ENCODE measurements at places on chromosomes 5 and 9.

DNA sequence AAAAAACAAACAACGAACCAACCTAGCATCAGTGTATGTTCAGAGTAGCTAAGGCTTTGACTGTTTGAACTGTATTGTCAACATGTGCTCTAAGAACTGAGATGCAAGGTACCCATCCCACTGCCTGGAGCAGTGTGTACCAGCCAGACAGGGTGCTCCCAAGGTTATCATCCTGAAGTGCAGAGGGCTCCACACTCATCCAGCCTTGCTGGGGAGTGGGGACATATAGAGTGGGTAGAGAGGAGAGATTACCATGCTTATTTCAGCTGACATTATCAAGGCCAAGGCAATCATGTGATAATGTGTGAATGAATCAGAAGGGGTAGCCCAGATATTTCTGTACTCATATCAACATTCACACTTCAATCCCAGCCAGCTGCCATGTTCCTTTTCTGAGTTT lies 68.7 kb upstream of the ZNF622 start:
- DNase-seq = no peak

- no peak for DNase-seq
These were observed 95.1 kb downstream of the HRH2 start for GRCh38 chr5:175752826-175753535.

DNA sequence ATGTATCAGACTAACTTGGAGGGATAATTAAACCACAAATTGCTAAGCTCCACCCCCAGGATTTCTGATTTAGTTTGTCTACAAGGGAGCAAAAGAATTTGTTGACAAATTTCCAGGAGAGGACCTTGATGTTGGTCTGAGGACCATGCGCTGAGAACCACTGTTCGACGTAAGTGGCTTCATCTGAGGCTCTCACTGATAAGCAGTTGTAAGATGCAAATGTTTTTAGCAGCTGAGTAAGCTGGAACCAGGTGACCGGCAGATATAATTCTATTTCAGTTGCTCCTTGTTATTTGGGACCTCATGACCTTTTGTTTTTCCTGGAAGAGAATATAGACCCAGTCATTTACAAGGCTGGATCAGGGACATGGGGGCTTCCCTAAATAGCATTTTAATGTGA lies 14.1 kb upstream of the SPINK1 start:
- no peak for DNase-seq

DNA sequence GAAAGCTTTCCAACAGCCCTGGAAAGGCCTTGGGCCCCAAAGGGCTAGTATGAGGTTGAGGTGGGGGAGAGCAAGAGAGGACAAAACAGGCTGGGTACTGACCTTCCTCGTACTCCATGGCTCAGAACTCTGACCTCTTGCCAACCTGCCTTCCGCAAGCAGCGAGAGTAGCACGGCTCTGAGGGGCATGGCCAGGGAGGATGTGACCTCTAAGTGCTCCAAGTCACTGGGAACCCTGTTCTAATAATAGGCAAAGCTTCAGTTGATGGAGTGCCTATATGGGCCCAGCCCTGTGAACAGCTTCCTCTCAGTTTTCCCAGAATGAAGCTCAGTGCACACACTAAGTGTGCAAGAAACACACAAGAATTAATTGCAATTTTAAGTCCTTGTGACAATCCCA lies 127.6 kb upstream of the GABRP start:
- no peak for DNase-seq

- DNase-seq = no peak
These were observed 143.0 kb downstream of the GPBP1 start for GRCh38 chr5:57316798-57317327.

GRCh38 chr9:124266139-124266825 lies 8.5 kb downstream of the NEK6 start:
- DNase-seq = no peak

GRCh38 chr9:69325409-69326212 lies 596 bp downstream of the ENTREP1 start:
- no peak for DNase-seq

DNA sequence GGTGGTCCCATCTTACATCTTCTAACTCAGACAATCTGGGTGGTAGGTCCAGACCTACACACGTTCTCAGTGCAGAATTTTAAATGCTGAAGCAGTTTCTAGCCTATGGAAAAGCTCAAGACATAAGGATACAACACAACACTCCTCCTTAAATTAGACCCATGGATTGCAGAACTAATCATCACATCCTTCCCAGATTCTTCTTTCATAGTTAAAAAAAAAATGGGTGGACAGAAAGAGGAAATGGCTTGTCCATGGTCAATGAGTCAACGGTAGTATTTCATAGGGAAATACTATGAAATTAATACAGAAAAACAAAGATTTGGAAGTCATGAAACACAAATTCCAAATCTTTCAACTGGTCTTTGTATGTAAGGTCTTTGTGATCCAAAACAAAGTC lies 106.9 kb downstream of the PAPPA start:
- no peak for DNase-seq

DNA sequence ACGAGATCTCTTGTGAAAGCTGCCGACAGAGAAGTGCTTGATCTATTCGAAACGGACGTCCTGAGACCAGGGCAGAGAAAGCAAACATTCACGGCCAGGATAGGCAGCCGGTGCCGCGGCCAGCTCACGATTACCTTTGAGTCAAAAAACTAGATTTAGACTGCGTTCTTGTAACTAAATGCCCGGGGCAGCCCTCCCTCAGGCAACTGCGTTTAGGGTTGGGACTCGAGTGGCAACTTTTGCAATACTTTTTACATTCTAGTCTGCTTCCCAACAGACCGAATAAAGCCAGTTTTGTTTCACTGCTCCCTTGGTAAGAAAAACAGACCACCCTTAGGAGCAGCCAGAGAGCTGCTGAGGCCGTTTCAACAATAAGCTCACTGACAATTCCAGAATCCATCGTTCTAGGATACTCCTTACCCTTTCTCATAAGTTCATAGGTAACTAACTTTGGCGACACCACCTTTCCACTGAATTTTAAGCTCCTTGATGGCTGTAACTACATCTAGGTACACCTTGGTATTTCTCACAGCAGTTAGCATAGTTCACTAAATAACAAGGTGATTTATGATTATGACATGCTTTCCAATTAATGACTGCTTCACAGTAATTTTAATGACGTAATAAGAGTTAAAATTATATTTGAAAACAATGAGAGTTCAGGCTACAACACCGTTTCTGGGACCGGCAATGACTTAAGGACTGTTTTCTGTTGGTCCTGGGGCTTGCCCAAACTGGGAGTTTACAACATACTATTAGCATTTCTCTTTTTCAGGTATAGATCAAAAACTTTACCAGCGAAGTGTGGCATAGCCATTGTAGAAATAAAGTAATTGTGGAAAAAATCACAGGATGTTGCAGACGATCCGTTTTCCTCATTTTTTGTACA lies 899 bp upstream of the RAPGEF6 start:
- DNase-seq = no peak

GRCh38 chr9:78236551-78236910 lies 656 bp downstream of the CEP78 start:
- DNase-seq = no peak

DNA sequence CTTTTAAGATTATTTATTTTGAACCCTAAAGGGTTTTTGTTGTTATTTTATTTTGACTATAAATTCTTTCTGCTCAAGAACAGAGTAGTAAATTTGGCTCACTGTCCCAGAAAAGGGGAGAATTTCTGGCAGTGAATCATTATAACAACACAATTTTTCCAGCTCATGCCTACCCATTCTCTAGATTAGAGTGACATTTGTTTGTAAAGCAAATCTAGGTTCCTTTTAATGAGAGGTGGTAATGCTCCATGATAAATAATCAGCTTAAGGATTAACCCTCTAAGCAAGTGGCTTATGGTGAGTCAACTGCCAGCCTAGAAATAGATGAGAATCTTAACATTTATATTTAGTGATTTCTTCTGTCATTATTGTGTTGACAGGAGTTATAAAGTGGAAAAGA lies 409.2 kb downstream of the NFIB start:
- no peak for DNase-seq

GRCh38 chr5:135979510-135979909 lies 24.7 kb upstream of the LECT2 start:
- no peak for DNase-seq

GRCh38 chr9:82456642-82457041 lies 468.1 kb downstream of the SPATA31D1 start:
- DNase-seq = no peak

DNA sequence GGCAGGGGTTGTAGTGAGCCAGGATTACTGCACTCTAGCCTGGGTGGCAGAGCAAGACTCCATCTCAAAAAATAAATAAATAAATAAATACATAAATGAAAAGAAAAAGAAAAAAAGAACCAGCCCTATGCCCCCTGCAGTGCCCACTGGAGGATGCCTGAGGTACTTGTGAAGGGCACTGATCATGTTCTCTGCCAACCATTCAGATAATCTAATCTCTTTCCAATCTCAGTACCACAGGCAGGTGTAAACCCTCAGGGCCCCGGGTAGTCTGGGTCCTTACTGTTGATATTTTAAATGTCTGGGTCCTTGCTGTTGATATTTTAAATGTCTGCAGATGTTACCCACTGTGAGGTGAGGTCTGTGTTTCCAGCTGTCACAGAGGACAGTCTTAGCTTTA lies 321.8 kb upstream of the ADCY2 start:
- no peak for DNase-seq

DNA sequence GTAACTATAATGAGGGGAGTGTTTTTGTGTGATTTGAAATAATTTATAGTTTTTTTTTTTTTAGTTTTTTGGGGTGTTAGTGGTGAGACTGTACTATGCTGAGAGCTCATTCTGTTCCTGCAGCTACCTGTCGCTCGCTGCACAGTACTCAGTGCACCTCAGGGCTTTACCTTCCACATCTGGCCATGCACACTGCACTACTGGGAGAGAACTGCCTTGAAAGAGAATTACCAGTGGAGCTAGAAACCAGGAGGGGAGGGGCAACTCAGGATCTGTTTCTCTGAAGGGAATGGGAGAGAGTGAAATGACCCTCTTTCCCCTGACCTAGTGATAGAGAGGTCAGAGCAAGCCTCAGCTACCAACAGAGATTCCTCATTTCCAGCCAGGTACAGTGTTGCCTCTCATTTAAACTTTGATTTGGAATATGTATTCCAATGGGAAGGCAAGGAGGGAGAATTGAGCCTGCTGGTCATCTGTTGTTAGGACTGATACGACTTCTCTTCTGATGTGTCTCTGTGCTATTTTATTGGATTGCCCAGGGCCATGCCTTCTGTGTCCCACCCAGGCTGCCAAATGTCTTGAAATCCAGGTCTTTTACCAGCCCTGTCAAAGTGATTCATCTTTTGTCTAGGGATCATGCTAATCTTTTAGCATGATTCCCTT lies 8.9 kb downstream of the ATG10 start:
- no peak for DNase-seq

DNA sequence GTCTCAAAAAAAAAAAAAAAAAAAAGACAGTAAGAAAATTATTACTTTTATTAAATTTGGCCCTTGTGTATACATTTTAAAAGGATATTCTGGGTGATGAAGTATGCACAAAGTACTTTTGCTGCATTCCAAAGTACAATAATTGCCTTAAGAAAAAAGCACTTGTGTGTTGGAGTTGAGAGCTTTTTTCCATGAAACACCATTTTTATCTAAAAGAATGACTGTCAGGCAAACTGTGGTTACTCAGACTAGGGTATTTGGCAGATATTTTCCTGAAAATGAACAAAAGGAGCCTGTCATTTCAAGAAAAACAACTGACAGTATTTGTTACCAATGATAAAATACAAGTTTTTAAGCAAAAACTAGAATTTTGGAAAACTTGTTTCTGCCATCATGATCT lies 84.3 kb upstream of the PTPN3 start:
- no peak for DNase-seq

GRCh38 chr5:180718810-180719453 lies 20.9 kb downstream of the OR2Y1 start:
- no peak for DNase-seq

DNA sequence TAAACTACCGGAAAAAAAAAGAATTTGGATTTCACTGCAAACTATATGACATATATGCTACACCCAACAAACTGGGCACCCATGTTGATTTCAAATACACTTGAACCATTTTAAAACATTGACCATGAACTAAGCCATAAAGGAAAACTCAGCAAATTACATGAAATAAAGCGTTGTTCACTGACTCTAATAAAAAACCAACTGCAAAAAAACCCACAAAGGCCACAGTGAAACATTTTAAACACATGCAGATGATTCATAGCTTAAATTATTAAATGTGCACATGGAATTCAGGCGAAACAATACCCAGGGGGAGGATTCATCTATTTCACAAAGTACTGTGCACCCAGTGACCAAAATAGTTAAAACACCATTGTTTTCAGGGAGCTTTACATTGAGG lies 33.3 kb downstream of the MTRR start:
- DNase-seq = no peak

- no peak for DNase-seq
These were observed 119.8 kb upstream of the PANK3 start for GRCh38 chr5:168699002-168699401.

- no peak for DNase-seq
These were observed 624.2 kb downstream of the PRR16 start for GRCh38 chr5:121088341-121088740.

- DNase-seq = no peak
These were observed 132.4 kb upstream of the NIPBL start for GRCh38 chr5:36743891-36744772.

DNA sequence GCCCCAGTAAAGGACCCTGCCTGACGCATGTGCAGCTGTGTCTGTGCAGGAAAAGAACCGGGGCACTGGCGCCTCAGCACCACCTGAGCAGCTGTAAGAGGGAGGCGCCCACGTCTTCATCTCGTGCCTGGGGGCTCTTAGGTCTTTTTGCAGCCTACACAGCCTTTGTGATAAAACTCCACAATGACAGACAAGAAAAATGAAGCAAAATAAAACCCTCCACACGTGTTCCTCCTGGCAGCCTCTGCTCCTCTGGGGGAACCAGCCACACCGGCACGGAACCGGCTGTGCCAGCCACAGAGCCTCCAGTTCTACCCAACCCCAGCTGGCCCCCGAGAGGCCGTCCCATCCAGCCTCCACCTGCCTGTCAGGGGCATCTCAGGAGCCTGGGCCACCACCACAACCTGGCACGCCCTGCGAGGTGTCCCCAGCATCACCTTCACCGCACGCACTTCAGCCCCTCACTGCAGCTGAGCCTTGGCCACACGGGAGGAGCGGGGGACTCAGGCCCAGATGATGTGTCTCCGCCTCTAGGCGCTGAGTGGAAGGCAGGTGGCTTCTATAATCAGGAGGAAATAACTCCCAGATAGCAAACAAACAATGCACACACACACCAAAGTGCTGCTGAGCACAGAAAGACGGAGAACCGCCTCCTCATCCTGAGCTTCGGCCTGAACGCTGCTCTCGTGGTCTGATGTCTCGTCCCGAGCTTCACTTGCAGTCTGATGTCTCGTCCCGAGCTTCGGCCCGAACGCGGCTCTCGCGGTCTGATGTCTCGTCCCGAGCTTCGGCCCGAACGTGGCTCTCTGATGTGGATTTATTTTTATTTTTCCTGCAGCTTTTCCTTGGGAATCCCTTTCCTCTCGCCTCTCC lies 28.6 kb upstream of the NSMF start:
- DNase-seq = no peak

GRCh38 chr5:142012186-142012785 lies 541 bp downstream of the GNPDA1 start:
- DNase-seq = no peak
